ENCODE measurements at places on chromosomes 6 and 20.

DNA sequence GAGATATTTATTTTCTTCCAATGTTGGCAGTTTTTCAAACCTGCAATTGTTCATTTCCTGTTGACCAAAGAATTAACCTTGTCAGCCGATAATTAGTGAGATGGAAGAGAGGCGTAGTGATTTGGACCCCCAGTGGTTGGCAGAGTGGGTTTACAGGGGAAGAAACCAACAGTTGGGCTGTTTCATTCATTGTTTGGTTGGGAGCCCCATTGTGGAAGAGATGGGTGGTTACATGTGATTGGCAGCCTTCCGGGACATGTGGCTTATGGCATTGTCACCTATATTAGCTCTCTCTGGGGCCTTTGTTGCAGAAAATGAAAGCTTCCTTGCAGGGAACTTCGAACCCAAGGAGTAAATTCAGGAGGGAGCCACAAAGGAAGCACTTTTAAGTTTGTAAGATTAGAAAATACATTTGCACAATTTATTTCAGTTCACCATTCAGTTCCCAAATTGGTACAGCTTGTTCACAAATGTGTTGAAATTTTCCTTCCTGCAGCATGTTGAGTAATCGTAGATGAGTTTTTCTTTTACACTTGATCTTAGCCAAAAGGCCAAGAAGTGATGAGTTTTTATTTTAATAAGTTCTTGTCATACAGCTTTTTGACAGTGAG lies 50.3 kb upstream of the CDKAL1 start:
- no peak for DNase-seq

DNA sequence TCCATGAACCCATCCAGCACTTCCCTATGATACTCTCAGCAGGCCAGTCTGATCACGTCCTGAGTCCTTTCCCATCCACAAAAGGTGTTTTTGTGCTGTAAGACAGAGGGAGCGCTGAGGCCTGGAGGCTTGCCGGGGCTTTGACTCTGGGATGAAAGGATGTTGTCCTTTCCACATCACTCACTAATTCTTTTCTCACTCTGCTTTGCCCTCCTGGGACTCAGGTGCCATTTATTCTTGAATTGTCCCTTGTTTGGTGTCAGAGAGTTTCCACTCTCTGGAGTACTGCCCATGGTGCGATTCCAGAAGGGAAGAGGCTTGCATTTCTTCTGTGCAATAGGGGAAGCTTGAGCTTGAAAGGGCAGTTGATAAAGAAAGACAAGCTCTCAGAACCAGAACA lies 15.3 kb upstream of the TUBB2B start:
- DNase-seq: no peak

GRCh38 chr6:164010441-164011103 lies 596.1 kb downstream of the QKI start:
- no peak for DNase-seq

DNA sequence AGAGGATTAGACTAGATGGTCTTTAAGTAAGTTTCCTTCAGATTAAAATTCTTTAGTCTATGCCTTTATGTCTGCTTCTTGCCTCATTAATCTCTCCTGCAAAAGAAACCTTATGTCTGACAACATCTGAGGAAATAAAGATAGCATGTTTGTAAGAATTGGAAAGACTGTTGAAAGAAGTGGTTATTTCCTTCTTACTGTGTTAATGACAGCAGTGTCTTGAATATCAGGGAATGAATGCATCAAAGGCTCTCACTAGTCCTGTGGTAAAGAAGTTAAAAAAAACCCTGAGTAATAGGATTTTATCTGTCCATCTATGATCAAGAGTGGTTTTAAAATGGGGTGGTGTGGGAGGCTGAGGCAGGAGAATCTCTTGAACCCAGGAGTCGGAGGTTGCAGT lies 302.0 kb downstream of the PRL start:
- no peak for DNase-seq

- no peak for DNase-seq
Observed at GRCh38 chr6:137039010-137039409, 5.8 kb downstream of the IL20RA start.

DNA sequence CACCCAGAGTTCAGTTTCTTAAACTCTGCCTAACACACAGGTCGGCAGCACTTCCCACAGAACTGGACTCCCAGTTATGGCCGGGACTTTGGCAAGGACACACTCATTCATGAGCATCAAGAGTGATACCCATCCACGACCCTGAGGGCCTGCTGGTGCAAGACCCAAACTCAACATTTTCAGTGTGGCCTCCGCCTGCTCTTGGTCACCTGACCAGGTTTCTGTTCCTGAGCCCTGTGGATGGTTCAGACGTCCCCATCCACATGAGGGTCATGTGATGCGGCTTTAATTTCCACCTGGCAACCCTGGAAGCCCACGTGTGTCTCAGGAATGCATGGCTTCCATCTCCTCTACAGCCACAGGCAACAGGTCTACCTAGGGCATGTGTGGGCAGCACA lies 245.3 kb downstream of the DLL1 start:
- no peak for DNase-seq
